ENCODE measurements at places on chromosomes 3 and 15.

- DNase-seq: no peak
Measured at GRCh38 chr15:43406189-43406588, 35.3 kb downstream of the TUBGCP4 start.

- DNase-seq: no peak
Measured at GRCh38 chr3:118080889-118081288, 953.8 kb downstream of the IGSF11 start.

GRCh38 chr15:85756411-85757072 is 38.2 kb downstream of the KLHL25 start:
- no peak for DNase-seq

DNA sequence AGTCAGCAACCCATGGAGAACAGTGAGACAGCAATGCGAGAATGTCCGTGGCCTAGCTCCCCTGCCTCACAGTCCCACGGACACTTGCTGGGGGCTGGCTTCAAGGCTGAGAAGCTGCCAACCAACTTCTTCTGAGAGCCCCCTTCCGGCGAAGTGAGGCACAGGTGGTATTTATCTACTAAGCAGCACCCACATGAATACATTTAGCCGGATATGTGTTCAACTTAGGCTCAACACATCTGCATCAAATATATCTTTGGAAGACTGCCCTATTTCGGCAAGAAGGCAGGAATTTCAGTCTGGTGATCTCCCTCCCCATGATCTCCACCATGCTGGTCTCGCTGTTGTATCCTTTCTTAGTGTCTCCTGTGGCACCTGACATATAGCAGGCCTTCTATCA is 340.9 kb upstream of the NR2E3 start:
- DNase-seq: no peak

DNA sequence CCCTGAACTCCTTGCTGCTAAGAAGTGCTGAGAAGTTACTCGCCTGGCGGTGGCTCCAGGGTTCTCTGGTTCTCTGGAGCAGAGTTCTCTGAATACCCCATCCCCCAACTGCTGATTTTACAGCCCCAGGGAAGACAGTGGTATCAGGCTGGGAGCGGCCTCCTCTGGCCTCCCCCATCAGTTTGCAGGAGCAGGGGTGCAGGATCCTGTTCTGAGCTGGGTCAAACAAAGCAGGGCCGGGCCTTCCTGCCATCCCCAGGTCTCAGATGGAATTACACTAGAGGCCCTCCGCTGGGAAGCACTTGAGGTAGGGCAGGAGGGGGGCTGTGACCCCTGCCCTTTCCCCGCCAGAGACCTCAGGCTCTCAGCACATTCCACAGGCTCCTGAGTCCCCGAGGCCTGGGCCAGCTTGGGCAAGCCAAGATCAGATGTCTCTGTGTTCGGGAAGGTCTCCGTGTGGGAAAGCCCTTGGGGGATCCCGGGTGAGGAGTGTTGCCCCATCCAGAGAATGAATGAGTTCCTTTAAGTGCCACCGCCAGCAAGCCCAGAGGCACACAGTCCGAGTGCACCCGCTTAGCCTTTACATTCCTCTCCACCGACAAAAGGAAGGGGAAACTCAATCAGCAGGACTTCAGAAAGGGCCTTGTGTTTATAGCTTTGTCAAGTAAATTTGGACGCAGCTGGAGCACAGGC is 149.9 kb downstream of the LRRK1 start:
- DNase-seq: no peak

- DNase-seq: no peak
Measured at GRCh38 chr15:79608066-79608864, 176.1 kb downstream of the MINAR1 start.

DNA sequence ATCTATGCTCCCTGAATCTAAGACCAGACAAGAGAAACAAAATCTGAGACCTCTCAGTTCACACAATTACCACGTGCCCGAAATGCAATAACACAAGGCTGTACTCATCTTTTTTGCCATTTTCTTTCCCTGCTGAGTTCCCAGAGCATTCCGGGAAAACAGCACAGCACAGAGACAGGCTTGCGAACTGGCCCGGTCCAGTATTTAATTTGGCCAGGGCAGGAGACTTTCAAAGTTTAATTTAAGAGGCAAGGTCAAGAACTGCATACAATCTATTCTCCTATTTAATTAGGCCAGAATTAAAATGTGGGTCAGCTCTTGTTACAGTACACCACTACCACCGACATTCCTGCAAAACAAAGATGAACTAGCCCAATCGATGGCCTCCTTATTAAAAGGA is 87.5 kb upstream of the SNRPA1 start:
- no peak for DNase-seq

DNA sequence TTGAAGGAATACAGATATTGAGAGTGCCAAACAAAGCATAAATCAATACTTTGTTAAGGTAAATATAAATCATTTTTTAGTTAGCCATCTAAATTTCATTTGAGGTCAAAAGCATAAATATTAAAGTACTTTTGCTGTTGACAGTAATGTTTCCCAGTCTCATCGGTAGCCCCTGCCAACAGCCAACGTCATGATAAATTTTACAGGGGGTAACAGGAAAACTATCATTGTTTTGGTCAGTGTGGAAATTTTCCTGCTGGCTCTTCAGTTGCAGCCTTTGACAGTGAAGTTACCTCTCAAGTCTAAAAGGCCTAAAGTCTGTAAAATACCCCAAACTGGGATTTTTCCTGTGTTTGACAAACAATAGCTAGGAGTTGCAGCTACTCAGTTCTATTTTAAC is 37.3 kb upstream of the TTC14 start:
- no peak for DNase-seq

DNA sequence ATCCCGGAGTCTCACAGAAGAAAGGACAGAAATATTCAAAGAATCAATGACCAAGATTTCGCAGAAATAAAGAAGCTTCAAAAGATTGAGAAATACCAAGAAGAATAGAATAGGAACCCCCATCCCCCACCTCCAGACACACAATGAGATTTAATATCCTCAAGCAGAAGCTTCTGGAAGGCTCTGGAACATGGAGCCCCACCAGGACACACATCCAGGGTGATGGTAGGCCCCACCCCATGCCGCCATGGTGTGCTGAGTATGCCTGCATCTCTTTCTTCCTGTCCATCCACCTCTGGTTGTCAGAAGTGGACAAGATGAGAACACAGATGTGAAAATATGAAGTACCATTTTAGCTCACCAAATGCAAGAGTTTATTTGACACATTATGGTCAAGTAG is 19.3 kb downstream of the PRR23E start:
- no peak for DNase-seq

DNA sequence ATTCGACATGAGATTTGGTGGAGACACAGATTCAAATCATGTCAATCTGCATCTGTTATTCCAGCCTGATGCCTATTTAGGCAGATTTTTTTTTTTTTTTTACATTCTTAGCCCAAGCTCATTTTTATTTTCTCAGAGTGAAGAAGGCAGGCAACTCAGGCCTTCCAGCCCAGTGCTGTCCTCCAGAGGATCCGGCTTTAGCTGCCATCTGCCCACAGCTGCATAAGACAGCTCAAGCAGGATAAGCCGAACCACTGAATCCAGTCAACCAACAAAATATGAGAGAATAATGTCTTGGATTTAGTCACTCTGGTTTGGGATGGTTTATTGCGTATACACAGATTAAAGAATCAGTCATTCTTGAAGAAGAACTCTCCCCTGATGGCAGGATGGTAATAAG is 19.9 kb upstream of the COLQ start:
- no peak for DNase-seq

DNA sequence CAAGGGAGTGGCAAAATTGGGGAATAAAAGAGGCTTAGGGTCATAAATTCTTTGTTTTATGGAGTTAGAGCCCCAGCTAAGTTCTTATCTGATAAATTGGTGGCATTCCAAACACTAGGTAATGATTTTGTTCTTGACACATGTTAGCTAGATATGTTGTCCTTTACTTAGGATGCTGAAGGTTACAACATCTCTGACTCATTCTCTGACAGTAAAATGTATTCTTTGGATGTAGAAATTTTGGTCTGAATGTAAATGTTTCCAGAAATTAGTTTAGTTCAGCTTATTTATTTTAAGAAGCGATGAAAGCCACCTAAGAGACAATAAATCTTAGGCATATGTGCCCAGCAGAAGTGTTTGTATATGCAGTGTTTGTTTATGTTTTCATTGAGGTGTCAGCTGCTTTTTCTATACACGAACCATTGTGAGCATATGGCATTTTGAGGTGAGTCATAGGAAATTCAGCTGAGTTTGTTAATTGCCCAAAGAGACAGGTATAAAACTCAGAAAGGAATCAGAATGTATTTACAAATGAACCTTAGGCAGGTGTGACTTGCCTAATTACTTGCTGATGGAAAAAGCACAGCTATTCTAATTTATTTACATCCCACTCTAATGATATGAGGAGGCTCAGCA is 247.7 kb downstream of the AGBL1 start:
- no peak for DNase-seq

GRCh38 chr15:36673039-36673438 is 93.6 kb downstream of the CDIN1 start:
- no peak for DNase-seq

GRCh38 chr15:38004218-38004861 is 69.9 kb downstream of the TMCO5A start:
- DNase-seq: no peak

GRCh38 chr3:39941931-39942330 is 132.5 kb downstream of the MYRIP start:
- no peak for DNase-seq

Data from NCI-H146 (cell line).